ENCODE measurements at places on chromosomes 1 and 21.

- no peak for DNase-seq
Measured at GRCh38 chr1:10753299-10753698, 43.1 kb downstream of the CASZ1 start.

GRCh38 chr1:94272388-94272787 lies 35.0 kb upstream of the ARHGAP29 start:
- DNase-seq = no peak

GRCh38 chr1:24275510-24275909 lies 43.6 kb upstream of the GRHL3 start:
- no peak for DNase-seq

- no peak for DNase-seq
Measured at GRCh38 chr1:97632776-97633175, 288.1 kb downstream of the DPYD start.

GRCh38 chr1:207804721-207805468 lies 53.0 kb downstream of the CD46 start:
- DNase-seq = no peak

DNA sequence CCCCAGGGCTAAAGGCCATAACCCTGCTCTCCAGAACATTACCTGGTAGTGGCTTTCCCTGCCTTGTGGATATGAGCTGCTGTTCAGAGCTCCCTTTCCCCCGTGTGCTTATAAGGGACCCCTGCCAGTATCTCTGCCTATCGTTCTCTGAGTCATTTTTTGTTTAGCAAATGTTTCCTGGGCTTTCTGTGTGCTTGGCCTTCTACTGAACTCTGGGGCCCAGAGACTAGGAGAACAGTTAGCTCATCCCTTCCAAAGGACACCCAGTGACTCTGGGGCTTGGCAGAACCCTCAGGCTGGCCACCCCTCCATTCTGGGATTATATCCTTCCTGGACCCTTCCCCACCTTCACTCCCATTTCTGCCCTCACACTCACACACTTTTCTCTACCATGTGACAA lies 80.8 kb upstream of the POU3F1 start:
- DNase-seq = no peak

DNA sequence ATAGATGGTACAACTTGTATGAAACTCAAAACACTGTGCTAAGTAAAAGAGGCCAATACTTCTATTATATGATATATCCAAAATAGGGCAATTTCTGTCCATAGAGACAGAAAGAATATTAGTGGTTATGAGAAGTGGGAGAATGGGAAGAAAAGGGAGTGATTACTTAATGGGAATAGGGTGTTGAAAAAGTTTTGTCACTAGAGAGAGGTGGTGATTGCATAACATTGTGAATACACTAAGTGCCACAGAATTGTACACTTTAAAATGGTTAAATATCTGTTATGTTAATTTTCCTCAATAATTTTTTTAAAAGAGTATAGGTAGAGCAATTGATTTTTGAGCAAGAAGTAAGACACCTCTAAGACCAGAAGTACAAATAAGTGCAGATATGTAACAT lies 29.7 kb downstream of the GNAT2 start:
- no peak for DNase-seq

GRCh38 chr1:221886743-221887414 lies 145.0 kb upstream of the DUSP10 start:
- no peak for DNase-seq

All from DMS79 treated with DMSO at 0.1 percent for 48 hours (cell line).